ENCODE measurements at places on chromosomes 11 and 22.
A peak's percentile ranks its signal among the peaks of the same experiment; 100 is the strongest.

- no peak for DNase-seq
Measured at GRCh38 chr11:3056296-3057068, 741 bp downstream of the CARS1 start.

- DNase-seq: no peak
Measured at GRCh38 chr11:61080526-61080925, 21.8 kb upstream of the CD5 start.

- DNase-seq: no peak
Measured at GRCh38 chr22:23220485-23221350, 40.4 kb downstream of the BCR start.

DNA sequence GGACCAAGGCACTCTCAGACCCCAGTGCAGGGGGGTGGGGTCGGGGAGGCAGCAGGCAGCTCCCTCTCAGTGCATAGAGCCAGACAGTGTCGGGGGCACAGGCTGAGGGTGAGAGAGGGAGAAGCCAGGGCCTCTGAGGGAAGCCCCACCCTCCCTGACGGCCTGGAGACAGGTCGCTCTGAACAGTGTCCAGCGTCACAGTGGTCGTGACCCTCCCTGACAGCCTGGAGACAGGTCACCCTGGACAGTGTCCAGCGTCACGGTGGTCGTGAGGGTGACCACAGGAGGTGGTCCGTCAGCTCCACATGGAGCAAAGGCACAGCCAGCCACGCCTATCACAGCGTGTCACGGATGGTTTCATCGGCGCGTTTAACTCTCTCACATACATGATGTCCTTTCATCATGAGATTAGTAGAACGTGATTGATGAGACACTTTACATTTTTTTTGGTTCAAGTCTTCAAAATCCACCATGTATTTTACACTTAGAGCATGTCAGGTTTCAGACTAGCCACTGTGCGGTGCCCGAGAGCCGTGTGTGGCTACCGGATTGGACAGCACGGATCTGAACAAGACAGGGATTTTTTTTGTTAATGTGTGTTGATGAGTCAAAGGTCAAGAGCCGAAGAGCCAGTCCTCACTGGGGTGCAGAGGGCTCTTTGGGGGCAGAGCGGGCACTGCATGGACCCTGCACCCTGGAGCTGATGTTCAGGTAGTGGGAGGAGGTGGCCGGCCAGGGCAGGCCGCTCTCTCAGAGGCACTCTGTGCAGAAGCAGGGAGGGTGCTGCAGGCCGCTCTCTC is 23.9 kb upstream of the PANX2 start:
- DNase-seq: peak; percentile 81

- DNase-seq: no peak
Measured at GRCh38 chr11:123264431-123264780, 69.4 kb upstream of the CLMP start.

DNA sequence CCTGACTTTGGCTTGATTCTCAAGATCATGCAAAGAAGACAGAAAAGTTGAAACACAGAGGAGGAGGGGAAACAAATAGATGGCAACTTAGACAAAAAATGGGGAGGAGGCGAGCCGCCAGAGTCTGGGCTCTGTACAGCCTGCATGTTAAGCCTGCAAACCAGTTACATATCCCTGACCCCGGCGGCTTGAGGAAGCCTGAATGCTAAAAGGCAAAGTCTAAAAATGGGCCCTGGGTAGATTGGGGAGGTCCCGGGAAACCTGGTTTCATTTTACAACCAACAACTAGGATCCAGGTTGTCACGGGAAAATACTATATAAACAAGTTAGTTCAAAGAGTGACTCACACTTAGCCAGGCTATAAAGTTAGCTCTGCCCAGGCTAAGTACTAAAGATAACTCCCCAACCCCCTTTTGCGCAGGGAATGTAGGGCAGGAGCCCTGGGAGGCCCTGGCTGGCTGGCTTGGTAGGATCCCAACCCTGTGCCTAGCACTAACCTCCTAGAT is 18.8 kb upstream of the ZBTB16 start:
- no peak for DNase-seq

- DNase-seq: no peak
Measured at GRCh38 chr22:23259916-23260644, 79.8 kb downstream of the BCR start.

DNA sequence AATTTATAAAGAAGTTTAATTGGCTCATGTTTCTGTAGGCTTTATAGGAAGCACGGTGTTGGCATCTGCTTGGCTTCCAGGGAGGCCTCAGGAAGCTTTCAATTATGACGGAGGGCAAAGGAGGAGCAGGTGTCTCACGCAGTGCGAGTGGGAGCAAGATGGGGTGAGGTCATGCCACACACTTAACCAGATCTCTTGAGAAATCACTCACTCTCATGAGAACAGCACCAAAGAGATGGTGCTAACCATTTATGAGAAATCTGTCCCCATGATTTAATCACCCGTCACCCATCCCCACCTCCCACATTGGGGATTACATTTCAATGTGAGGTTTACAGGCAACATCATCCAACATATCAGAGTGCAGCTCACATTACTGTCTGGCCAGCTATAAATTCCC is 103.5 kb downstream of the ARHGAP8 start:
- peak; percentile 1 for DNase-seq

DNA sequence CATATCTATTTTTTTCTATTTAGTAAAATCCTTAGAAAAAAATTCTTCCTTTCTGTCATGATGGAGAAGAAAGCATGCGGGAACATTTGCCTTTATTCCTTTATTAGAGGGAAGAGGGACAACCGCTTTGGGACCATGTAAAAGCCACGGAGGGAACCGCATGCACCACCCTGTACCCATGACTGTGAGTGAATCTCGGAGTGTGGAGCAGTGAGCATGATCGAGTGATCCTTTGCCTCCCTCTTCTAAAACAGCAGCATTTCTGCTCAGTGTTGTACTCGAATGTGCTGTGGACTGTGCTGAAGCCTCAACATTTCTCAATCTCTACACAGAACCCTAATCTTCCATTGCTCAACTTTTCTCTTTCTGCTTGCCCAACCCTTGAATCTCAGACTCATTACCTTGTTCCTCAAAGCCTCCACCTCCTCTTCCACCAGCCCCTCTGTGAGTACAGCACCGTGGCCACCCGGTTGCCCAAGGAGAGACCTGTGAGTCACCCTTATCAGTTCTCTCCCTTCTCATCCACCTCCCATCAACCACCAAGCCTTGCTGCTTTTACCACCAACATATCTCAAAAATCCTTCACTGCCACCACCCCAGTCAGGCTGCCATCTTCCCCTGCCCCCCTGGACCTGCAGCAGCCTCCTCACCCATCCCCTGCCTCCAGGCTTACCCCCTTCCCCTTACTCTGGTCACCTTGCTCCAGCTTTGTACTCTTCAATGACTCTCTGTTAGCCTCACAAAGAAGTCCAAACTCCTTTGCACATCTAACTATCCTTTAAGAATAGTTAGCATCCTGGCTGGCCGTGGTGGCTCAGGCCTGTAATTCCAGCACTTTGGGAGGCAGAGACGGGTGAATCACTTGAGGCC is 103.1 kb downstream of the NAT10 start:
- DNase-seq: no peak

DNA sequence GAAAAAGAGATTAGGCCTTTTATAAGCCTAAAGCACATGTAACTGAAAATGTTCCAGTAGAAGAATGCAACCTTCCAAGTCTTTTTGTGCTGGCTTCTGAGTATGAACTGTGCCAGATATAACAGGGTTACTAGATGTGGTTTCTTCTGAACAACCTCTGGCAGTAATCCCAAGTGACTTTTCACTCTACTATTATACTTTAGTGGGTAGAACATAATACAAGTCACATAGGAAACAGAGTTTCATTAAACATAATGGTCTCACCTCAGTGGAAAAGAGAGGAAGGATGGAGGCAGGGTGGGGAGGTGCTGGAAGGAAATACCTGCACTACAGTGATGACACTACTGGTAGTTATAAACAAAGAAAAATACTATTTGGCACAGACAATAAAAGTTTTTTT is 81.3 kb downstream of the PHF21A start:
- DNase-seq: no peak

DNA sequence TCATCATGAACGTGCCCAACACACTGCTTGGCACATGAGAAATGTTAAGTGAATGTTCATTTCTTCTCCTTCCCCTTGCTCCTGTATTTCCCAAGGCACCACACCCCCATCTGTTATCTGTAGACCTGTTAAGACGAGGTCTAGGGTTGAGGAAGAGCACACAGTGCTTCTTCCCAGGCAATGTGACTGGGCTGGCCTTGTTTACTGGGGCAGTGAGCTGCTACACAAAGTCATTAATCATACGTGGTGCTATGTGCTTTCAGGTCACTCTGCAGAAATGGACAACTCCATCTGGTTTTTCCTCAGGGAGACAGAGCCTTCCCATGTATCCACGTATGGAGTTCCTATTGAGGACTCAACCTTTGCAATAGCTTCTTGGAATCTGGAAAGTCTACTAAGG is 118.7 kb downstream of the KCNC1 start:
- no peak for DNase-seq

- no peak for DNase-seq
Measured at GRCh38 chr22:26565889-26566288, 24.0 kb downstream of the TPST2 start.

DNA sequence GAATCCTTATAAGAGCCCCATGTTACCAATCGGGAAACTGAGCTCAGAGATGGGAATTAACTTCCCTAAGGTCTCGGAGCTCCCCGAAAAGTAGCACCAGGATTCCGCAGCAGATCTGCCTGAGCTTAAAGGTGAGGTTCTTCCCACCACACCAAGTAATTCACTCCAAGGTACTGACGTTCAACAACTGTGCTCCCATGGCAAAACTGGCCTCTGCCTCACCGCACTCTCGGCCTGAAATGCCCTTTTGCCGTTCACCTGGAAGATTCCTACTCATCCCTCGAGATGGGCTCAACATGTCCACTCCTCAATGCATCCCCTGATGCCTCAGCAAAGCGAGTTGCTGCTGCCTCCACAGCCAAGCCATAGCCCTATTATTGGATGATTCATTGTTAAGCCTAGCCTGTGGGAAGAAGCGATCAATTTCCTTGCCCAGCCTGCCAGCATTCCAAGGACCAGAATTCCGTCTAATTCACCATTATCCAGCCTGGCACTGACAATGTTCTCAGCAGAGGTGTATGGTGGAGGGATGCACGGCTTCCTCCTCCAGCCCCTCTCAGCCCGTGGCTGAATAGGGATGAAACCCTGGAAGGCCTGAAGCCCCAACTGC is 4.2 kb downstream of the PLAAT3 start:
- no peak for DNase-seq

DNA sequence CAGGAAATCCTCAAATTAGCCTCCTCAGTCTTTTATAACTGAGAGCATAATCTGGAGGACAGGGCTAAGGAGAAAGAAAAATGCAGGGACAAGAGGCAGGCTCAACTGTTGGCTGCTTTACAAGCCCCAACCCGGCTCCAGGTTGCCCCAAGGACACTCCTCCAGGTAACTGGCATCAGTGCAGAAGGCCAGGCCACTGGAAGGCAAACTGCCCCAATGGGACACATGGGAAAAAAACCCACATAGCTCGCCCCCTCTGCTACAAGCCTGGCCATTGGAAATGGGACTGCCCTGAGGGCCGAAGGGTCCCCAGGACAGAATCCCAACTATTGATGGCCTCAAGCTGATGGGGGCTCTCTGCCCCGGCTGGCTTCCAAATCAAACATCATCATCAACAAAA is 17.9 kb upstream of the FBLN1 start:
- no peak for DNase-seq

DNA sequence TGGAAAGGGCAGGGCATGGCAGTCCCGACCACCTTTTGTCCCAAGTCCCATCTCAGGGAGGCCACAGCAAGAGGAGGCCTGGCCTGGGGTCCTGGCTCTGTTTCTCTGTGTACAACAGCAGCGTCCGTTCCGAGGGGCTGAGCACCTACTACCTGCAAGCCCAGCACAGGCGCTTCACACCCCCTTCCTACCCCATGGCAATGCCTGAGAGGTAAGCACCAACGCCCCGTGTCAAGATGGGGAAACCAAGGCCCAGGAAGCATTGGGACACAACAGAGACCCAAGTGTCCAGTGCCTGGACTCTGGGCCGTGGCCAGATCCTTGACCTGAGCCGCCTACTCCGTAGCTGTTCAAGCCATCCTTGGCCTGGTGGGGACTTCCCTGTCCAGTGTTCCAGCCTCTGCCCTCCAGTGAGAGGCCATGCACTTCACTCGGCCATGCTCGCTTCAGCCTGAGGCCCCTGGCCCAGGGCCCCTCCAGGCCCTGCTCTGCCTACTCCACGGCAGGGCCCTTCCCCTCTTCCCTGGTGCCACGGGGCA is 14.3 kb upstream of the TCF20 start:
- DNase-seq: no peak

DNA sequence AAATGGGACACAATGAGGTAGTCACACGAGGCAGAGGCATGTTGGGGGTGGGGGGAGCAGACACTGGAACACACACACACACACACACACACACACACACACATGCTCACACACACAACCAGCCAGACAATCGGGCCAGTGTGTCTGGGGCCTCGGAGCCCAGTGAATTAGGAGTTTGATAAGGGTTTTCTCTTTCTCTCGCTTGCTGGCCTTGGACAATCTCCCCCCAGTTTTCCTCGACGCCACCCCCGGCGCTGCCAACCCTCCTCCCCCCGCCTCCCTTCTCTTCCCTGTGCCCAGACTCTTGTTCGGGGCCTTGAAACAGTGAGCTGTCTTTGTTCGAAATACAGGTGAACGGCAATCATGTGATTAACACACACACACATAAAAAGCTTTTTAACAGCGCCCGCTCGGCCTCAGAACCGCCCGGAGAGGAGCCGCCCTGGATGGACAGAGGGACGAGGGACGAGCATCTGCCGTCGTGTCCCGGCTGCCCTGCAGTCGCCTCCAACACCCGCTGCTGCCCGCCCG is 1.5 kb upstream of the SOX10 start:
- DNase-seq: no peak

DNA sequence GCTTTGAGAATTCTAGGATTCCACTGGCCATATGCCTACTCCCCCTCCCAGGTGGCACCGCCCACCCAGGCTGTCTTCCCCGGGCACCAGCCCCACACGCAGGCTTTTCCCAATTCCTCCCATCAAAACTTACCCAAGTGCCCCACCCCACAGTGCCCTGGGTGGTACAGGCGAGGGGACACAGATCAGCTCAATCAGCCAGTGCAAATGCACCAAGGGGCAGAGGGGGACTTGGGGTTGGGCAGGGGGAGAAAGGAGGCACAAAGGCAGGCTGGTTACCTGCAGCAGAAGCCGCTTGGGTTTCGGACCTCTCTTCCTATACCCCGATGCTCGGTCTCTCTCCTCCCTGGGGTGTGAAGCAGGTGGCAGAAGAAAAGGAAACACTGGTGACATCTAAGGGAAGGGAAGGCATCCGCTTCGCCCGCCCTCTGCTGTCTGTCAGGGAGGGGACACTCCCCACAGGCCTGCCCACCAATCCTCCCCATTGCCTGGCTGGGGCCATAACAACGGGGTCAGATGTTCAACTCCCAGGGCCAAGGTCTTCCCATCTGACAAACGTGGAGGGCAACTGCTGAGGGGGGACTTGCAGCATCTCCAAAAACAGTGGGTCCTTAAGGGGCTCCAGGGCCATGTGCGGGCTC is 14.0 kb downstream of the CBX7 start:
- no peak for DNase-seq

DNA sequence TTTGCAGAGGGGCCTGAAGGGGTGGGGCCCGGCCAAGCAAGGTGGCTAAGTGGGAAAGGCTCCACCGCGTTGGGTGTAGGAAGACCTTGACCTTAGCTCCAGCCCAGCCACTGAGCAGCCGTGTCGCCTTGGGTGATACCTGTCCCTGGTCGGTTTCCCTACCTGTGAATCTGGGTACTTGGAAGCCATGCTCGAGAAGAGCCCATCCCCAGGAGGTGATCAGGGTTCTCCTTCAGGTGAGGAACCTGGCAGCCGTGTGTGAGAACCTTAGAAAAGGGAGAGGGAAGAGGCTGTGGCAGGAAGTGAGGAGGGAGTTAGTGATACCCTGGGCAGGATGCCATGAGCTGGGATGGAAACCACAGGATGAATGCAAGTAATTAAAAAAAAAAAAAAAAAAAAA is 21.6 kb downstream of the PPARA start:
- no peak for DNase-seq
